Muscle of leg (tissue), 16 donors: ENCODE measurements at places on chromosomes 3 and 15.

GRCh38 chr3:71389191-71389590 lies 194.3 kb downstream of the FOXP1 start:
- DNase-seq: no peak

GRCh38 chr3:195802261-195802701 lies 9.4 kb downstream of the MUC4 start:
- peak; percentile 35 for DNase-seq

DNA sequence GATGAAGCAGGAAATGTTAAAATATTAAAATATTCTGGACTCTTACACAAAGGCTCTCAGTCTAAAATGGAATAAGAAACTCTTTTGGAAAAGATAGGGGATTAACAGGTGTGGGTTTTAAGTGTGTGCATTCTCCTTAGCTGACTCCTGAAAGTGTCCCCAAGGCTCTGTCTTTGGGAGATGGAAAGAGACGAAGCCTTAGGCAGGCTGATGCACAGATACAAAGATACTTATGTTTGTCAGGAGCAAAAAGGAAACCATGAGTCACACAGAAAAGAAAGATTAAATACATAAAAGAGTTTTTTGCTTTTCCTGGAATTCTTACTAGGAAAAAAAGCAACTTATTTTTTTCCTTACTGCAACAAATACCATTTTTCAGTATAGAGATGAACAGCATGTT lies 23.8 kb upstream of the ABI3BP start:
- peak; percentile 97 for DNase-seq

- no peak for DNase-seq
Observed at GRCh38 chr3:30720586-30721313, 114.3 kb downstream of the TGFBR2 start.

- DNase-seq: peak; percentile 70
Observed at GRCh38 chr3:111668888-111669488, 73.8 kb upstream of the ZBED2 start.

- no peak for DNase-seq
Observed at GRCh38 chr15:79221696-79222095, 60.8 kb upstream of the ANKRD34C start.

DNA sequence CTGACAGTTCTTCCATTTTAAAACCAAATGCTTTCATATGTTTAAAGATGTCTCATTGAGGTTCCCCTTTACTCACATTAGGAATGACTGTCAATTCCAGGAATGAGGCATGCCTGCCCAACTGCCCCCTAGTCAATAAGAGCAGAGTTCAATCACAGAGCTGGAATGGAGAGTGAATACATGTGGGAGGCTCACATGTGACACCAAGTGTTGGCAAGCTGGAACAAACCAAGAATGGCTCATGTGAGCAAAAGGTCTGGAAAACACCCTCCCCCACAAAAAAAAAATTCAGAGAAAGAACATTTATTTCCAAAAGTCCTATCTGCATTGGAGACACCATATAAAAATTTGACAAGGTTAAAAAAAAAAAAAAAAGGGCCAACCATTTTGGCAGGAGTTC lies 3.7 kb downstream of the PBRM1 start:
- peak; percentile 43 for DNase-seq

GRCh38 chr3:133429063-133429462 lies 29.2 kb downstream of the BFSP2 start:
- no peak for DNase-seq

- DNase-seq: no peak
Observed at GRCh38 chr15:57580866-57581265, 10.8 kb upstream of the MYZAP start.

- DNase-seq: no peak
Observed at GRCh38 chr3:145519398-145520047, 641.5 kb downstream of the PLOD2 start.

GRCh38 chr15:37140531-37141058 lies 40.2 kb upstream of the MEIS2 start:
- no peak for DNase-seq

DNA sequence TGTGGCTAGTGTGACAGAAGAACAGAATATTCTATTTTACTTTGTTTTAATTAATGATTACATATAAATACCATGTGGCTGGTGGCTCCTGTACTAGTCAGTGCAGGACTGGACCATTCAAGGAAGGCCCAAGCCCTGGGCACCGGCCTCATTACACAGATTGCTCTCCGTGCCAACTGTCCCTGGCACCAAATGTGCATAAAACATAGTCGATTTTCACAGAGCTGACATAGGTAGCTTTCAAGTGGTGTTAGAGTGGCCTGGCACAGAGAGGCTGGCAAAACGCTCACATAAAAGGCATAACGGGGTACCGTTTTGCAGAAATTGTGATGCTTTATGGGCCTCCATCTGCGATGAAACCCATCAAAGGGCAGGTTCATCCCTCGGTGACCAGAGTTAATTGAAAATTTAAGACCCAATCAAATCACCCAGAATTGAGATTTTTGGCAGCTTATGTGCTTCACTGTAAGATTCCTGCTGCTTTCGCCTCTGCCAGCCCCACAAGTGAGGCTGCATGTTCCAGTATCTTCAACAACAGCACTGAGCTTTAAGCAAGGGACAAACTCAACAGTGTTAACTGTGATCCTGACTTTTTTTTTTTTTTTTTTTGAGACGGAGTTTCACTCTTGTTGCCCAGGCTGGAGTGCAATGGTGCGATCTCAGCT lies 25.9 kb downstream of the RFTN1 start:
- no peak for DNase-seq

- DNase-seq: peak; percentile 68
Observed at GRCh38 chr3:89851974-89852621, 744.7 kb downstream of the EPHA3 start.

GRCh38 chr15:94778840-94779239 lies 547.5 kb downstream of the MCTP2 start:
- DNase-seq: no peak

DNA sequence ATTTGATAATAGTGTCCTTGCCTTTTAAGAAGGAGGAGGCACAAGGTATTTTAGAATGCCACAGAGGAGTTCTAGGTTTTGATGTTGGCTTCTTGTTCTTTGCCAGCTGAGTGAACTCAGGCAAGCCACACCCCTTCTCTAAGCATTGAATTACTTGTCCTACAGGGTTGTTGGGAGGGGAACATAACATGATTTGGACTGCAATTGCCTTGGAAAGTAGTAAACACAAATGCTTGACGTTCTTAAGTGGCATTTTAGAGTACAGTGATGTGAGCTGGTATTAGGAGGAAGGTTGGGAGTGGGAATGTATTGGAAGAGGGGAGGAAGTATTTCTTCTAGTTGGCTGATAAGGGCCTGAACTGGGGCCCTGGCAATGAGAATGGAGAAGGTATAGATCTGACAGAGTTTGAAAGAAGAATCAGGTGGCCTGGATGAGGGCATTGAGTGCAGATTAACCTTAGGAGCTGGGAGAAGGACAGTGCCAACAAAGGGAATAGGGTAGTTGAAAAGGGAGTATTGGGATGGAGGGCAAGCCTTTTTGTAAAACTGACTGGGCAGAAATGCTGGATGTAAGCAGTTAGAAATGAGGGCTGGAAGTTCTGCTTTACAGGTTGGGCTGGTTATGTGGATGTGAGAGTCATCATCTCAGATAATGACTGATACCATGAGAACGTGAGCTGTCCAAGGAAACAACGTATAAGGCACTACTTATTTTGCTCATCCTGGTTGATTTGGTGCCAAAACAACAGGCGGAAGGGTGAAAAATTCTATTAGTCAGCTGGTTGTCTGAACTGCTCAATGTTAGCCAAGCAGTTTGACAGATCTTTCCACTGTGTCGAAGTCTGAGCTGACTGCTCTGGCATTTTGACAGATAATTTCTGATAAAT lies 16.7 kb downstream of the KAT2B start:
- peak; percentile 42 for DNase-seq

GRCh38 chr3:130263708-130264107 lies 81.8 kb upstream of the COL6A5 start:
- no peak for DNase-seq

GRCh38 chr3:193730976-193731375 lies 138.0 kb downstream of the OPA1 start:
- DNase-seq: no peak

DNA sequence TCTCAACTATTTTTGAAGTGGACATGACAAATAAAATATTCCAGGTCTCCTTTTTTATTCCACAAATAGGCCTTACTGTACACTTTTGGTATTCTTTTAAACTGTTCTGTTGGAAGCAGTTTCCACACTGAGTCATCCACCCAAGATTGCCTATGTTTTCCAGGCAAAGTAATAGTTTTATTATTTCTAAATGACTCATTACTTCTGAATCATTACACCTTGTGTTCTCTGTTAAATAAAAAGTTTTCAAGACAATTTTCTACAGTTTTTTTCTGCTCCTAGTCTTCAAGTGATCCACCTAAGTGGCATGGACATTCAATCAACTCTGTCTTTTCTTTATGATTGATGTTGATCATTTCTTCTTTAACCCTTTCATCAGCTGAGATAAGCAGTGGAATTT lies 26.5 kb downstream of the PPP2R3A start:
- peak; percentile 46 for DNase-seq

DNA sequence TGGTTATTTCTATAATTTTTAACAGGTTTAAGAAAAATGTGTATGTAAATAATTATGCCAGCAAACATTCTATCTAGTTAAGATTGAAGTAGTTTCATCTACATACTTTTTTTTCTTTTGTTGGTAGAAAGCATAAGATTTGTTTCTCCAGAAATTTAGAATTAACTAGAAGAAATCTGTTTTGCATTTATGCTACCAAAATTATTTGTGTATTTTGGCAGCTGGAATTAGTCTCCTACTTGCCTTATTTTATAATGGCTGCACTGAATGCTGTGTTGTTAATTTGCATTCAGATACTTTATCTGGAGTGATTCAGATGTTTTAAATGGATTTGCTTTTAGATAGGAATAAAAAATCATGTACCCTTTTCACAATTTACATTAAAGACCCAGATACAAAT lies 100.2 kb upstream of the NAALADL2 start:
- peak; percentile 7 for DNase-seq

DNA sequence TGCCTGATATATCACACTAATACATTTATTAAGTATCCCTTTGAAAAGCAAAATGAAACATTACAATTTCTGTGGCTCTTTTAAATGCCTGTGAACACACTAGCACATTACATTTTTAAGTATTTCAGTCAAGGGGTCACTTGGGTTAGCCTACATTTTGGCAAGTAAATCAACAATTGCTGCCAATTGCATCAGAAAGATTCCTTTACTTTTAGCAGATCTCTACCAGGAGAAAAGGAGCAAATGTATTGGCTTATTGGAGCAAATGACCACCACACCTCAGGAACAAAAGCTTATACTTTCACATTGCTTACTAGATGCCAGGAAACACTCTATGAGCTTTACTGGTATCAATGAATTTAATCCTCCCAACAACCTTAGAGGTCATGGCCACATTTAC lies 947.1 kb downstream of the FHIT start:
- peak; percentile 42 for DNase-seq

DNA sequence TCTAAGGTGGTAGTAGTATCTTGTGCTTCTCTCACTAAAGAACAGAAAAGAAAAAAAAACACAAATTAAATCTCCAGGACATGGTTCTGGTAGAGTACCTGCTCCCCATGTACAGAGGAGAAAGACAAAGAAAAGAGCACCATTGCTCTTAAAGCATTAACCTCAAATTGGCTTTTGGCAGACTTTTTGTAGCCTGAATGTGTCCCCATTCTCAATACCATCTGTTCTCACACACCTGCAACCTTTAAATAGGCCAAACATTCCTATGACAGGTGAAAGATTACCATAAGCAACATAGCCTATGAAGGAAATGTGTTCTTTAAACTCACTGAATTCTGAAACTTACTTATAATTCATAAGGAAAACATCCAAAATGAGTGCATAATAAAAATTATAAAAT lies 68.0 kb downstream of the TIPARP start:
- no peak for DNase-seq

DNA sequence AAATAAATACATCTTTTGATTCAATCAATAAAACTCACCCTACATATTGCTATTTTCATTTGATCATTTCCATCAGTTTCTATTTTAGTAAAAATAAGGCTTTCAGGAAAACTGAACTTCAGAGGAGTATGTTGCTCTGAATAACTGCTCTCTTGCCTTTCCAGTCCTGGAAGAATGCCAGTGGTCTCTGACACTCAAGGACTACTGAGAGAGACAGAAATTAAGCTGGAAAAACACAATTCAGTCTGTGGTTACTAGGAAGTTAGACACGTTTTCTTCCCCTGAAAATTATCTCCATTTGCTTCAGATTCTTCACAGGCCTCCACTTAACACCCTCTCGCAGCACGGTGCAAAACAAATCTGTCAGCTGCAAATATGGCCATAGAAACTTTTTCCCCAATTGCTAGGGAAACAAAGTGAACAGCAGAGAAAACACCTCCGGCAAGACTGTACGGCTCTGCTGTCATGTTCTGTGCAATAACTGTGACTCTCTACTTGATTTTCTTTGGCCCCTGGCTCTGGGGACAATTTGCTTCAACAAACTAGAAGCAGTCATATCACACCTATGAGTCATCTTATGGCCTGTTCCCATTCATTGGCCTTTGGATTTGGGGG lies 353.0 kb downstream of the MAGI1 start:
- peak; percentile 79 for DNase-seq

DNA sequence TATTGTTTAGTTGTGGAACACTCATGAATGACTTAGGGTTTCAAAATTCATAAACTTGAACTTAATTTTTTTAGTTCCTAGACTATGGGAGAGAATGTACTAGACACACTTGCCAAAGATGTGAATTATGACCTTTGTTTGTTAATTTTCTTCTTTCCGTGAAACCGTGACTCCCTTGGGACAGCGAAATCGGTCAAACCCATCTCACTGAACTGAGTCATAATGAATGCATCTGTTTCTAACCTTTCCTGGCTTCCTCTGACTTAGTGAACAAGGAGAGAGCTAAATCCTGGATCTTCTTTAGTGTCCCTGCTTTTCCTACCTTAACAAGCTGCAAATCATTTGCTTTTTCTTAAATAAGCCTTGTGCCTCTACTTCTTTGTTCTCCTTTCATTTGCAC lies 85.5 kb downstream of the LARS2 start:
- peak; percentile 66 for DNase-seq

GRCh38 chr3:78867409-78868372 lies 900.1 kb downstream of the ROBO1 start:
- DNase-seq: peak; percentile 40

DNA sequence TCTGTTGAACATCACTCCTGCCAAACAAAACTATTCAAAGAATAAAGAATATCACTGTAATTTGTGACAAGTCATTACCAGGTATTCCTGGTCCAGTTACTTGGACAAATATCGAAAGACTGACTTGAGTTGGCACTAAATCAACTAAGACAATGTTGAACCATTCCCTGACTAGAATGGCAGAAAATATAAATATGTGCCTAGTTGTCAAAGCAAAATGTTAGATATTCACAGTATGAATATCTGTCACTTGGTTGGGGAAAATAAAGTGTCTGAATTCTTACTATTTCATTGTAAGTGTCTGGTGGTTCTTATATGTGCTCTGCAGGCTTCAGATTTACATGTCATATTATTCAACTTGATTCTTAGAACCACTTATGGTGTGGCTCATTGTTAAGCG lies 470.2 kb downstream of the NAALADL2 start:
- DNase-seq: no peak

GRCh38 chr15:83200162-83200561 lies 7.5 kb downstream of the HDGFL3 start:
- DNase-seq: no peak
